ENCODE measurements at places on chromosomes 3 and 15. TPM values are rescaled to one million over a fixed set of nuclear protein-coding genes. Genes with fewer than 3 reads are reported as not detected.

TMEM266 gene
- polyA plus RNA-seq, result 12.9 TPM

SCAANT1 gene
- 0.90 TPM for polyA plus RNA-seq

DNA sequence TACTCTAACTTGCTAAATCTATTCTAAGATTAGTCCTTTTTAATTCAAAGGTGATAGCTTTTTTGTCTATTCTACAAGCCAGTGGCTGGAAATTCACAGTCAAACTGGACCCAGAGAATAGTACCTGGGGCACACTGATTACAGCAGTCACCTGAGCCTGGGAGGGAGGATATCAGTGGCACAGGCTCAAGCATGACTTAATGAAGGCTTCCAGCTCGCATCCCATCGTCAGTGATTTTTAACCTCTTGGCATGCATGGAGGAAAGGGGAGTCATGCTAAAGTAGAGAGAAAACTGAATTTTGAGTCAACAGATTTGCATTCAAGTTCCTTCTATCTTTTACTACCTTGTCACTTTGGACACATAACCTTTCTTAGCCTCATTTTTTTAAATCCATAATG is 24.8 kb downstream of the GOLIM4 start:
- DNase-seq, result no peak

DNA sequence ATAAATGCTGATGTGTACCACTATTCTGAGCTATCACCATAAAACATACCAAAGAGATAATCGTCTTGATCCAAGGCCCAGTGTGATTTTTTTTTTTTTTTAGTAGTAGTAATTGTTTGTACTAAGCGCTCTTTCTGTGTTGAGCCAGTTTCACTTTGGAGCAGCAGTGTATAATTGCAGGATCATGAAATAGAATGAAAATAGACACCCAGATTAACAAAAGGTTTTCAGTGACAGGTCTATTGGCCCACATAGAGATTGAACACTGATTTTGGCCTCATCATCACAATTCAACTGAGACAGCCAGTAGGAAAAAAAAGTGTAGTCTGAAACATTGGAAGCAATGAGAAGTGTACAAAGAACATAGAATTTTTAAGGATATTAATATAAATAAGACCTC is 749.8 kb downstream of the NAALADL2 start:
- no peak for DNase-seq

NTRK3 gene
- 12.9 TPM for polyA plus RNA-seq

GOLGA8S gene
- polyA plus RNA-seq, result 1.1 TPM

- DNase-seq, result no peak
Measured at GRCh38 chr15:76206325-76206976, 104.8 kb downstream of the ETFA start.

- no peak for DNase-seq
Measured at GRCh38 chr15:50687302-50687902, 805 bp upstream of the TRPM7 start.

DNA sequence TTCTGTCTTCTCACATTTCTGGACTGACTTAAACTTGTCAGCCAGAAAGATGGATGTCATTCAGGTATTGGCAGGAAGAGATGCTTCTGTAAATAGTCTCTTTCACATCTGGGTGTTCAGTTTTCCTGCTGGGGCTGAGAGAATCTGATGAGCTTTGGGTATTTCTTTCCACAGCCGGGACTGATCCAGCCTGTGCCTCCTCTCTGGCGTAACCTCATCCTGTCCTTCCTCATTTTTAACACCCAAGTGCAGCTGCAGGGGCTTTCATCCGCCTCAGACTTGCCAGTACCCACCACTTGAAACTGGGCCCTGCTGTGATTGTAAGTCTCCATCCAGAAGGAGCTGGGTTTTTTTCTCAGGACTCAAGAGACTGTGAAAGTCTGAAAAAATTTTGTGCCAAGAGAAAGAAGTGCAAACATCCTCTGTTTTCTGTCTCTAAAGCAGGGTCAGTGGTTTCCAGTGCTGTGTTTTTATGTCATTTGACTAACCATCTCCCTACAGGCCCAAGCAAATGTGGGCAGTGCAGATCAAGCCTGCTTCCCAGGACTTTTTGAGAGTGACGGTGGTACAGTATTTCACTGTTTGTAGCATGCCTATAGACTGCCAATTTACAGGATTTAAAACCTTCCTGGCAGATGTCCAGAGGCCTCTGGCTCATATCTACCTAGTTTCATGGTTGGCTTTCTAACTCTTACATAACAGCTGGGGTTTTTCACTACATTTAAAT is 342.7 kb downstream of the PTPRG start:
- no peak for DNase-seq

GRCh38 chr3:129794311-129795185 is 99.0 kb downstream of the TMCC1 start:
- DNase-seq, result peak; percentile 16

FAM3D gene
- 2.5 TPM for polyA plus RNA-seq

DNA sequence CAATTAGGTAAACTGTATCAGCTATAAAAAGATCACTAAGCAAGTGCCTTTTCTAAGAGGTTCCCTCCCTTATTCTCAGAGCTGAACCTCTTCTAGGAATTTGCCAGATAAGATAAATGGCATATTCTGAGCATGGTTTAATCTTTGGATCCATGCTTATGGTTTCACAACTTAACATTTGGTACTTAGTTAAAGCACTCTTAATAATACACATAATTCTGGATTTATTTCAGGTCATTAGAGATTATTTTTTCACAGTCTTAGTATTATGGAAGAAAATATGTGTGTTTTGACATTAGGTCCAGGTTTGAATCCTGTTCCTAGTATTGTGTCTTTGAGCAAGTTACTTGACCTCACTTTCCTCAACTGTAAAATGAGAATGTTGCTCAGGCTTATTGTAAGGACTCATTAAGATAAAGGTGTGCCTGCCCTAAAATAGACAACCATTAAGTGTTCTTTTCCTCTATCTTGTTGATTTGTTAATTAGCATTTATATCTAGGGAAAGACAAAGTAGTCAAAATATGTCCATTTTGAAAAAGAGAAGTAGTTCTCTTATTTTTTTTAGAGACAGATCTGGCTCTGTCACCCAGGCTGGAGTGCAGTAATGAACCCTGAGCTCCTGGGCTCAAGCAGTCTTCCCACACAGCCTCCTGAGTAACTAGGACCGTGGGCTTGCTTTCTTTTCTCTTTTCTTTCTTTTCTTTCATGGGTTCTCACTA is 43.4 kb downstream of the TSC22D2 start:
- no peak for DNase-seq

DNA sequence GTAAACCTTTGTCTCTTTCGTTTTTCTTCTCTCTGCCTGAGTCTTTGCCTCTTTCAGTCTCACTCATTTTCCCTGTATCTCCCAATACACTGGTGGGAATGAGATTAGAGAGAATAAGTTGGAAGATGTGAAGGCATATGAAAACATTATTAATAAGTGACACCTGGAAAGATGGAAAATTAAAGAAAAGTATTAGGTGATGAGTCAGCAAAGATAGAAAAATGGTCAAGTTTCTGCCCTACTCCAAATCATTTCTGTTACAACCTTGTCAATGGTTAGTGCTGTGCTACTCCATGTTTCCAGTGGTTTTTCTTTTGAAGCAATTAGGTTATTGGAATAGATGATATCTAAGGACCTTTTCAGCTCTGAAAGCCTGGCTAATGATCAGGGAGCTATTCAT is 252.8 kb downstream of the LSAMP start:
- no peak for DNase-seq

GXYLT2 gene
- 11.8 TPM for polyA plus RNA-seq

DNA sequence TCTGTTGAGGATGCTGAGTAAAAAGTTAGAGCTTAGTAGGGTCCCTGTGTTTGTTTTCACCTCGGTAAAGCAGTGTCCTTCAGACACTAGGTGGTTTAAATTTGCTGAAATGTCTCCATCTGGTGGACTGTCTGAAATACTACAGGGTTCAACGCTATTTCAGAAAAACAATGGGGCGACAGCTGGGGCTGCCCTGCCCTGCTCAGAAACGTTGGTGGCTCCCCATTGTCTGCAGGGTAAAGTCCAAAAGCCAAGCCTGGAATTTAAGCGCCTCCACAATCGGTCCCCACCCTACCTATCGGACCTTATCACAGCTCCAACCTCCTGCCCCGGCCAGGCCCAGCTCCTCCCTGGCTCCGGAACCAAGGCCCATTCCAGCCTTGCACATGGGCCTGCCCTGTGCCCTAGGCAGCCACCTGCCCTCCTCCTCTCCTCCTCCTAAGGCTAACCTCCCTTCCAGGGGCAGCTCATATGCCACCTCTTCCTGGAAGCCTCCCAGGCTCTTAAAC is 4.3 kb upstream of the TSEN2 start:
- DNase-seq, result no peak

- no peak for DNase-seq
Measured at GRCh38 chr3:38151667-38152265, 13.3 kb downstream of the MYD88 start.

GRCh38 chr15:40995656-40996055 is 42.4 kb downstream of the CHAC1 start:
- DNase-seq, result no peak

DNA sequence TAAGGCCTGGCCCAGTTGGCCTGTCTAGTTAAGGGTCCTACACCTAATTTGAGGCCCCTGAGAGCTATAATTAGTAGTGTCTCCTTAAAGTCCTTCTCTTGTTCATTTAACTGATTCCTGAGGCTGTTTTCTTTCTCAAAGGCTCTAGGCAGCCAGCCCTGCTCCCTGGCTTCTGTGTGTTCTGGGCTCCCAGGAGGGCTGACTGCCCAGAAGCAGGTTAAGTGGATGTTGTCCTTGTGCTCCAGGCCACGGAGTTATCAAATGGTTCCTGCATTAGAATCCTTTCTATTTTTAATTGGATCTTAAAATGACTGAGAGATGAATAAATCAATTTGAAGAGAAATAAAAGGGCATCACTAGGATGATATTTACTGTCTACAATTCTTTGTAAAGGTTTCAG is 140.0 kb downstream of the SNRK start:
- DNase-seq, result no peak

DNA sequence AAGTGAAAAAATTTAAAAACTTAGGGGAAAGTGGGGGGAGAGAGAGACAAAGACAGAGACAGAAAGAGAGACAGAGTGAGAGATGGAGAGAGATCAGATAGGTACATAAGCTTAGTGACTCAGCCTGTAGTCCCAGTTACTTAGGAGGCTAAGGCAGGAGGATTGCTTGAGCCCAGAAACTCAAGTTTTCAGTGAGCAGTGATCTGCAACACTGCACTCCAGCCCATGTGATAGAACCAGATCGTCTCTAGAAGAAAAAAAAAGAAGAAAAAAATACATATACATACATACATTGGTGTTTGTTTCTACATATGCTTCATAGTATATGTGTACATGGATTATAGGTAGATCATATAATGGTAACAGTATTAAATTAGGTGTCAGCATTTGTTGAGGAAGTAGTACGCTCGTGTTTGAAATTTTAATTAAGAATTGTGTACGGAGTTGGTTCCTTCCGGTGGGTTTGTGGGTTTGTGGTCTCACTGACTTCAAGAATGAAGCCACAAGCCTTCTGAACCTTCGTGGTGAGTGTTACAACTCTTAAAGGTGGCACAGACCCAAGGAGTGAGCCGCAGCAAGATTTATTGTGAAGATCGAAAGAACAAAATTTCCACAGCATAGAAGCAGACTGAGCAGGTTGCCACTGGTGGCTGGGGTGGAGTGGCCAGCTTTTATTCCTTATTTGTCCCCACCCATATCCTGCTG is 38.3 kb upstream of the SNRPN start:
- no peak for DNase-seq

Measured in right renal pelvis (tissue), 4 donors.